ENCODE measurements at places on chromosomes 4 and X. TPM values are rescaled to one million over a fixed set of nuclear protein-coding genes. Genes with fewer than 3 reads are reported as not detected.

The GLOD5 gene
- total RNA-seq: not detected

The EVC2 gene
- 5.6 TPM for total RNA-seq

The ITGB1BP2 gene
- 6.8 TPM for total RNA-seq

The CXXC4 gene
- total RNA-seq: 5.6 TPM

All from endodermal cell (in vitro differentiated cells).